ENCODE measurements at places on chromosomes 3 and 15. TPM values are rescaled to one million over a fixed set of nuclear protein-coding genes. Genes with fewer than 3 reads are reported as not detected.

GRIP2 gene
- total RNA-seq, result 0.37 TPM

NR1I2 gene
- total RNA-seq, result not detected

NTRK3 gene
- total RNA-seq, result under 0.01 TPM

ZCWPW2 gene
- 0.87 TPM for total RNA-seq

MEGF11 gene
- not detected for total RNA-seq

AP3B2 gene
- 0.22 TPM for total RNA-seq

KNL1 gene
- total RNA-seq, result 43.8 TPM

RTP1 gene
- total RNA-seq, result not detected

Data from uterine smooth muscle cell (primary cell).